ENCODE measurements at places on chromosomes 6 and 20.

GRCh38 chr6:14265049-14266021, 147.8 kb downstream of the CD83 start:
- DNase-seq, result no peak

DNA sequence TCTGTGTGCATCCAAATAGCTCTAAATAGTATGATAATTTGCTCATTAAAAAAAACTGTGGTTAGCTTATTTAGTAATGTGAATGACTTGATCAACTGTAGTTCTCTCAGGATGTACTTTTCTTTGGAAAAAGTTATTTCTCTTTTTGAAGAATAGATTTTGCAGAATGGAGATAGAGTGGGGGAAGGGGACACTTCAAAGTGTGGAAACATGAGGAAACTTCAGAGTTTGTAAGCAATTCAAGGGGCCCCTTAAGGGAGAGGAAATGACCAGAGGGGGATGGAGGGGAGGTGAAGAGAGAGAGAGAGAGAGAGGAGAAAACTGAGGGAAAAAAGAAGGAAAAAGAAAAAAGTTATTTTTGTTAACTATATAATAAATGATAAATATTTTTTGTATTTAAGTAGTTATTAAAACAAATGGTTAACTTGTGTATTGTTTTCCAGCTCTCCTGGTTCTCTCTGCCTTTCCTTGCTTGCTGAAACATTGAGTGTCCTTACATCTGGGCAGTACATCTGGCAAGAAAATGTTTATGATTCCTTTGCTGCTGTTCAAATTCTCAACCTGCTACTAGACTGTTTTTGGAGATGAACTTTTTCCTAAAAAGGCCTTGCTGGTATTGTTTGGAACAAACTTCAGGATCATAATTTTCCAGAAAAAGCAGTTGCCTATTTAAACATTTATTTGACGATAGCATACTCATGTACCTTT, 497.5 kb upstream of the CITED2 start:
- no peak for DNase-seq

DNA sequence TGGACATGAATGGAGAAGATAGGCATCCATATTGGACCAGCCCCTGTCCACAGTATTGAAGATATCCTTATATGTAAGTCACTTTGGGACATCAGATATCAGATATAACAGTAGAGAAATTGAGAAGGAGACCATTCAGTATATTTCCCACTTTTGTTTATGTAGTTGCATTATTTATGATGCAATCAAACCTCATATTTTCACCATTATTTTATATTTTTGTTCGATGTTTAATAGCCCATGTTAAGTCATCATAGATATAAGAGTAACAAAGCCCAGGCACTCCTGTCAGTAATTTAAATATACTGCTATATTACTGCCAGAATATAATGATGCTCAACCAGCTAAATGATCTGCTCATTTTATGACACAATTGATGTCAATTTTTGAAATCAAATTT, 744.5 kb upstream of the EPHA7 start:
- no peak for DNase-seq

- peak; percentile 82 for DNase-seq
Measured at GRCh38 chr6:133951881-133952814, 876 bp upstream of the TBPL1 start.

All from fibroblast of the aortic adventitia (primary cell).